CD4-positive, CD25-positive, alpha-beta regulatory T cell (primary cell): ENCODE measurements at places on chromosomes 13 and 19. TPM values are rescaled to one million over a fixed set of nuclear protein-coding genes. Genes with fewer than 3 reads are reported as not detected.

DNA sequence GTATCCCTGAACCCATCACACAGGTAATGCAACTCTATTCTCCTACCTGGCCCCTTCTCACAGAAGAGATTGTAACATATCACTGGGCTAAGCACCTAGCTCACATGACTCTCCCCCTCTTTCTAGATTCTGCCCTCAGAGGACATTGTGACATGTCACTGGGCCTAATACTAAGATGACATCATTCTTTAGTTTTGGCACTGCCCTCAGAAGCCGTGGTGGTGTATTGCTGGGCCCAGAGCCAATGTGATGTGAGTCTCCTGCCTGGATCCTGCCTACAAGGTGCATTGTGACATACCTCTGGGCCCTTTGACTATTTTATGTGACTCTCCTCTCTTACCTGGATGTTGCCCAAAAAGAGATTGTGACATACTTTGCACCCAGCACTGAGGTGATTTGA lies 21.4 kb upstream of the ZNF730 start:
- no peaks in the 10 kb centered on the region for H3K36me3 ChIP-seq
- no peaks in the 10 kb centered on the region for H3K27me3 ChIP-seq
- H3K4me1 ChIP-seq, result no peaks in the 10 kb centered on the region
- DNase-seq, result no peak

The TMEM238 gene
- total RNA-seq, result 15.9 TPM

The MEIOSIN gene
- total RNA-seq, result not detected

The POP4 gene
- total RNA-seq, result 64.3 TPM

GRCh38 chr19:30679789-30680188 lies 307.6 kb downstream of the ZNF536 start:
- no peak for DNase-seq
- H3K36me3 ChIP-seq, result no peaks in the 10 kb centered on the region
- H3K27ac ChIP-seq, result no peak overlapping the region
- no peaks in the 10 kb centered on the region for H3K27me3 ChIP-seq
- no peak overlapping the region for H3K4me3 ChIP-seq
